ENCODE measurements at places on chromosomes 11 and 22. TPM values are rescaled to one million over a fixed set of nuclear protein-coding genes. Genes with fewer than 3 reads are reported as not detected.

ART1 gene
- 0.85 TPM for total RNA-seq

GRCh38 chr11:95154514-95154913, 64.9 kb downstream of the ENDOD1 start:
- ATAC-seq, result peak; percentile 3

SCUBE2 gene
- 25.4 TPM for total RNA-seq

GRCh38 chr11:74773476-74773875, 24.8 kb downstream of the RNF169 start:
- ATAC-seq, result no peak

CADM1 gene
- total RNA-seq, result 118 TPM

SLC5A4 gene
- total RNA-seq, result 0.39 TPM

GRCh38 chr11:71996946-71997345, 1.8 kb upstream of the IL18BP start:
- no peak for ATAC-seq

DNA sequence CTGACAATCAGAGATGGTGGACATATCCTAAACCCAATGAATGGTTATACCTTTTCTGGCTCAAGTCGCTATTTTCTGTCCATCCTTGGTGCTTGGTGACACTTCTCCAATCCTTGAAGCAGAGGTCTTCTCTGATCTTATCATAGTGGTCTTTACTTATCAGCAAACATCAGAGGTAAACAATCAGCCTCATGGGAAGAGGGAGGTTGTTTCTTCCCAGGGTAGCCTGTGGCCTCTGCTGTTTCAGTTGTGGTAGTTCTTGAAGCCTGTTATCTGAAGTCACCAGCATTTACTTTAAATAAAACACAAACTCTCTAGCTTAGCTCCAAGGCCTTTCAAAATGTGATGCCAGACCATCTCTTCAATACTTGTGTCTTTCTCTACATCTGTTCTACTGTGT, 66.7 kb downstream of the RRM1 start:
- no peak for ATAC-seq

PVALB gene
- total RNA-seq, result not detected

FOSL1 gene
- 0.52 TPM for total RNA-seq

- no peak for ATAC-seq
Observed at GRCh38 chr22:29670626-29671025, 49.2 kb upstream of the CABP7 start.

USP2 gene
- total RNA-seq, result 1.1 TPM

DNA sequence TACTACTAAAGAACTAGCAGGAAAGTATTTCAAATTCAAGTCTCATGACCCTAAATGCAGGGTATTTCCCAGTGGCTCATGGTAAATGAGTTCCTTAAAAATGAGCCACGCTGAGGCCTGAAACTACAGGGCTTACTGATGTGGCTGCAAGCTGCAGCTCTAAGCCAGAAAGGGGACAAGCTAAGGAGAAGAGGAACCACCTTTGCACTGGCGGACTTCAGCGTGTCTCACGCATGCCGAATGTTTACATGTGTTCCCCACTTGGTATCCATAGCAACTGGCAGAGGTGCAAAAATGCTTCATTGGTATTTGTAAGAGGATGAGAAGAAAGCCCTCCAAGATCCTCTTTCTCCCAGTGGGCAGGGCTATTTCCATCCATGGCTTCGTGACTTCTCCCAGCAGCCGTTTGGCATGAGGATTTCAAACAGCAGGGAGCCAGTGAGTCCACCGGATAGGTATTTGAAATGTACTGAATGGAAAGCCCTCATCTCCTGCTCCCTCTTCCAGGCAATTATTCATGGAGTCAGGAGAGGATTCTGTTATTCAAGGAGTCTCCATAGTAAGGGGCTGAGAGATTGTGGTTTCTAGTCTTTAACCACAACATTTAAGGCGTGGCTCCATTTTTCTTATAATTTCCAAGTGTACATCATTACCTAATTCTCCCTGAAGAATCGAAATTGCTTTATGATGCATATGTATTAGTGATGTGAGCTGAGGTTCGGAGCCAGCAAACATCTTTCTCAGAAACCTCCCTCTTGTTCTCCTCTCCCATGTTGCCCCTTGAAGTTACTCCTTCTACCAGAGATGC, 55.3 kb upstream of the CD44 start:
- ATAC-seq, result peak; percentile 30

- ATAC-seq, result peak; percentile 26
Observed at GRCh38 chr11:108926171-108926840, 261.4 kb downstream of the DDX10 start.

GRCh38 chr22:41239443-41240128, 1.1 kb downstream of the CHADL start:
- ATAC-seq, result no peak

CLTCL1 gene
- total RNA-seq, result 3.0 TPM

Data from motor neuron (in vitro differentiated cells).